ENCODE measurements at places on chromosomes 6 and 20. TPM values are rescaled to one million over a fixed set of nuclear protein-coding genes. Genes with fewer than 3 reads are reported as not detected.

GRCh38 chr20:63518351-63518861 lies 2.2 kb upstream of the PPDPF start:
- H3K36me3 ChIP-seq, result no peaks in the 10 kb centered on the region
- no peak for DNase-seq
- no peak overlapping the region for H3K4me3 ChIP-seq
- peaks cover 2% of the 10 kb centered on the region for H3K4me1 ChIP-seq
- H3K27me3 ChIP-seq, result no peaks in the 10 kb centered on the region
- H3K27ac ChIP-seq, result no peak overlapping the region

GRCh38 chr6:106799031-106799894 lies 169.9 kb downstream of the QRSL1 start:
- no peak for DNase-seq
- H3K27me3 ChIP-seq, result no peaks in the 10 kb centered on the region
- peaks cover 3% of the 10 kb centered on the region for H3K4me1 ChIP-seq
- peak overlapping the region; percentile 93 for H3K27ac ChIP-seq
- H3K4me3 ChIP-seq, result no peak overlapping the region

GRCh38 chr6:113120224-113120581 lies 736.9 kb upstream of the MARCKS start:
- no peaks in the 10 kb centered on the region for H3K27me3 ChIP-seq
- no peak for DNase-seq
- no peak overlapping the region for H3K27ac ChIP-seq
- no peaks in the 10 kb centered on the region for H3K4me1 ChIP-seq

DNA sequence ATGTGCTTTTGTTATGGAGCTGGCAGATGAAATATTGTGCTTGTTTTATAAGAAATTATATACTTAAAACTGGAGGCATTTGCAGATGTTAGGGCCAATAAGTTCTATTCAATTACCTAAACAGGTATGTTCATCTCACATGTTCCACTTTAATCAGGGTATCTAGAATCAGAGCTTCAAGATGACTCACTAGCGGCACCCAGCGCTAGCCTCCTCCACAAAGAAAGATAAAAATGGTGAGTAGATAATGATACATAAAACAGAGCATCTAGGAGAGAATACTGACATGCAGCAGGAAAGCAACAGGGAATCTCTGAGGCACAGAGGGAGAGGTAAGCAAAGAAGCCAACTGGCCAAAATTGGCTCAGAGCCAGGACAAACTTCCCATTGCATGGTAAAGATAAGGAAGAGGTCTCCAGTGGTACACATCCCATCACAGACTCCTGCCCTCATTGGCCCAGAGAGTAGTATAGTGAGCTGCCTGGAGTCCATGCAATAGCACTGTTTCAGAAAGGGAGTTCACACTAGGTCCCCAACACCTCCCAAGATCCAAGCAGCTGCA lies 200.7 kb upstream of the SPTLC3 start:
- H3K4me1 ChIP-seq, result no peaks in the 10 kb centered on the region
- H3K36me3 ChIP-seq, result no peaks in the 10 kb centered on the region
- H3K27me3 ChIP-seq, result no peaks in the 10 kb centered on the region
- no peak overlapping the region for H3K27ac ChIP-seq

GRCh38 chr6:35905841-35906498 lies 14.9 kb downstream of the SRPK1 start:
- no peak overlapping the region for H3K4me3 ChIP-seq
- H3K27me3 ChIP-seq, result no peaks in the 10 kb centered on the region
- H3K27ac ChIP-seq, result no peak overlapping the region
- H3K4me1 ChIP-seq, result no peaks in the 10 kb centered on the region
- peaks cover 2% of the 10 kb centered on the region for H3K36me3 ChIP-seq

- no peak overlapping the region for H3K4me3 ChIP-seq
- no peak for DNase-seq
- H3K36me3 ChIP-seq, result no peaks in the 10 kb centered on the region
- H3K27me3 ChIP-seq, result peaks cover 12% of the 10 kb centered on the region
- peaks cover 8% of the 10 kb centered on the region for H3K4me1 ChIP-seq
- H3K27ac ChIP-seq, result no peak overlapping the region
Measured at GRCh38 chr6:28673417-28673786, 147.7 kb downstream of the GPX5 start.

DNA sequence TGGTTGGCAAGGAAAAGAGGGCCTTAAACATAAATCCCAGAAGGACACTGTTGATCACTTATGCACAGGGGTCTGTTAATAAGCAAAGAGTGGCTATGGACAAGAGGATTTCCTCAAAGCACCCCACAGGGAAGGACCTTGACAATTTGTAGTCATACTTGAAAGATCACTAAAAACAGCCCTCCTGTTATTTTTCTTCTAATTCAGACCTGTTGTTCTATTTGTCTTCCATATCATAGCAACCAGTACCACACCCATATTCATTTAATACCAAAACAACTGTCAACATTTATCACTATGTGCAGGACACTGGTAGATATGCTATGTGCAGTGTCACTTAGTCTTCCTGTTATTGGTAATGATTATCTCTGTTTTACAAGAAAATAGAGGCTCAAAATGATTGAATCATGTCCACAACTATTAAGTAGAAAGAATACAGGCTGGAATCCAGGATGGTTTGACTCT lies 3.2 kb upstream of the DYNLRB1 start:
- H3K4me1 ChIP-seq, result peaks cover 52% of the 10 kb centered on the region
- H3K27ac ChIP-seq, result no peak overlapping the region
- peaks cover 11% of the 10 kb centered on the region for H3K36me3 ChIP-seq
- DNase-seq, result no peak

GRCh38 chr6:150877928-150878327 lies 12.4 kb downstream of the MTHFD1L start:
- peaks cover 3% of the 10 kb centered on the region for H3K4me1 ChIP-seq
- no peaks in the 10 kb centered on the region for H3K36me3 ChIP-seq
- no peak overlapping the region for H3K27ac ChIP-seq
- H3K4me3 ChIP-seq, result no peak overlapping the region

The DPPA5 gene
- total RNA-seq, result not detected

The BPIFA3 gene
- total RNA-seq, result not detected

Data from liver (tissue), 10 donors.